RPMI7951 (cell line): ENCODE measurements at places on chromosomes 3 and 15. TPM values are rescaled to one million over a fixed set of nuclear protein-coding genes. Genes with fewer than 3 reads are reported as not detected.

NPAP1 gene
- total RNA-seq, result not detected in 2 replicates

DNA sequence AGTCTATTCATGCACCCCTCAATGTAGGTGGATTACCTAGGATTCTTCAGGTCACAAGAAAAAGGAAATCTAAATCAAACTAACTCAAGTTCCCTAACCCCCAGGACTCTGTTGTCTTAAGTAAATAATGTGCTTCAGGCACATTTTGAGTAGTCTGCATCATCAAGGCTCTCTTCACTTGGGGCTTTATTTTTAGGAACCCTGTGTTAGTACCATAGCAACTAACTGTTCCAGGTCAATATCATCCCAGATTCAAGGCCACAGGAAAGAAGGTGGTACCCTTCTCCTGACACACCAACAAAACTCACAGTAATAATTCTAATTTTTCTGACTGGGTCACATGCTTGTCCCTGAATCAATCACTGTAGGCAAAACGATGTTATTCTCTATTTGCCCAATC is 218.1 kb downstream of the MAGI1 start:
- no peak for DNase-seq

GREM1 gene
- total RNA-seq, result 68.1 and 79.4 TPM in 2 replicates

- DNase-seq, result peak; percentile 85
These were observed 680 bp downstream of the GOLIM4 start for GRCh38 chr3:168094877-168095610.

GRCh38 chr3:188052169-188053035 is 101.6 kb upstream of the LPP start:
- DNase-seq, result peak; percentile 88

JMJD7 gene
- 5.3 and 7.8 TPM in 2 replicates for total RNA-seq

SEMA5B gene
- not detected in 2 replicates for total RNA-seq

DNA sequence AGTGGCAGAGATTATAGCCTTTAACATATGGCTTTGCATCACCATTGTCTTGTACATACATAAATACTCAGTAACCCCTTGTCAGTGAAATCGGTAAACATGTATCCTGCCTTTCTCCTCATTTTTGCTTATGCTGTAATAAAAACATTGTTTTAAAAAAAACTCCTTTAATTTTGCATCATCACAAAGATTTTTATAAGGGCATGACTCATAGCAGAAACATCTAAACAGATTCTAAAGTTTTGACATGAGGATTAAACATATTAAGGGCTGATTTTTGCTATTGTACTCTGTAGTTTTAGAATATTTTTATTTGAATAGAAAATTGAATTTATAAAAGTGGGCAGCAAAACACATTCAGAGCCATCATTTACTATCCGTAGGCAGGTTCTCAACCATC is 275.9 kb downstream of the ZIC4 start:
- DNase-seq, result no peak

GPR149 gene
- not detected in 2 replicates for total RNA-seq

GRCh38 chr15:28086175-28086703 is 12.9 kb downstream of the OCA2 start:
- DNase-seq, result peak; percentile 36

DNA sequence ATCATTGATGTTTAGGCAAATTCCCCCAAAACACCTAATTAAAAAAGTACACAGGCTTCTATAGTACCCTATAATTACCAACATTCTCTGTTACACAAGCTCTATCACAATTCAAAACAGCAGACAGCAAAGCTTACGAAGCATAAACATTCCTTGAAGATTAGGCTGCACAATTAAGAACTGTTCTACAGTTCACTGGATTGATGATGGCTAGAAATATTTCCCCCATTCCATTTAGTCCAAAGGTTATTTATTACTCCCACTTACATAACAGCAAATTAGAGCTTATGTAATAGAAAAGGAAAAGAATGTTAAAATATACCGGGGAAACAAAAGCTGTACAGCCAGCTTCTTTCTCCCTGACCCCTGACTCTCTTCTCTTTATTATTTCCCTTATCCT is 49.3 kb downstream of the UACA start:
- no peak for DNase-seq

SLC2A2 gene
- not detected in 2 replicates for total RNA-seq

DNA sequence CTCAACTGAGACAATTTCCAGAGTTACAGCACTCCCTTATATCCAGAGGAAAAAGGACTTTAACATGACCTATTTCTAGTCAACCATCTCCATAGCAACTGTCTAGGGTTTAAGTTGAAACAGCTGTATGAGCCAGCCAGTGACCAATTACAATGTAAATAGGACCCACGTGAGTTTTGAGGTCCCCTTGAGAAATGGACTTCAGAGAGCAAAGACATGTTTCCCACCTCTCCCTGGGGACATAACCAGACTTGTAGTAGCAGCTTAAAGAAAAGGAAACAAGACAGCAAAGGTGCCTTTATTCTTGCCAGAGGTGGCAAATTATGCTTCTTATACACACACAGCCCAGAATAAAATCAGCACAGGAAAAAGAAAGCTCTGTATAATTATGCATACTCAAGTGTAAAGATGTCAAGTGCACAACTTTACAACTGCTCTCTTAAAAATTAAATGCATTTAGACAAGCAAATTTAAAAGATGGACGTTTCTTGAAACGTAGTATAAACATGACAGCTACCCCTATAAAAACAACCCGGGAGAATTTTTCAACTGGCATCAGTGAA is 40.2 kb downstream of the SUMF1 start:
- DNase-seq, result peak; percentile 84

GRCh38 chr3:172709774-172710663 is 848 bp downstream of the NCEH1 start:
- DNase-seq, result peak; percentile 59

DNA sequence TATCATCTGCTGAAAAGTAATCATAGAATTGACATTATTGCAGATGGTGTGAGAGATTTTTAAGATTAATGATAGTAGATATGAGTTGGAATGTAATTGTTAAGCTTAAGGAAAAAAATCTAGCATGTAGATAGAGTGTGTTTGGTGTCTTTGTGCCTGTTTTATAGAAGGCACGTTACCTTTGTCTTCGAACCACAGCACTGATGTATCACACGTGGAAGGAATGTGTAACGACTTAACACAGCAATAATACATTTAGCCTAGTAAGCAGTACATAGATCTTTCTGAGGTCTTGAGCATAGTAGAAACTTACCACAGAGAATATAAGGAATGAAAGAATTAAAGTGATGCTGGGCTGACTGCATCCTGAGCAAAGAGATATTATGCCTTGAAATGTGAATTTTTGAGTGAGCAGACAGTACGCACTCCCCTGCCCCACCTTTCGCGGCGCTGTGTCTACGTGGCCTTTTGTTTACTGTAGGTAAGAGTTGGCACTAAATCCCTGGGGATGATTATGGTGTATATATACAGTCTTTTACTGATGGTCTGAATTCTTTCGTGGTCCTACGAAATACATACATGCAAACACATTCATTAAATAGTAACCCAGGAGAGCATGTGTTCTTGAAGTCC is 217.6 kb upstream of the TOPAZ1 start:
- DNase-seq, result no peak

CHRNB4 gene
- not detected in 2 replicates for total RNA-seq

- DNase-seq, result no peak
These were observed 14.2 kb downstream of the ZNF80 start for GRCh38 chr3:114223143-114223542.

DNA sequence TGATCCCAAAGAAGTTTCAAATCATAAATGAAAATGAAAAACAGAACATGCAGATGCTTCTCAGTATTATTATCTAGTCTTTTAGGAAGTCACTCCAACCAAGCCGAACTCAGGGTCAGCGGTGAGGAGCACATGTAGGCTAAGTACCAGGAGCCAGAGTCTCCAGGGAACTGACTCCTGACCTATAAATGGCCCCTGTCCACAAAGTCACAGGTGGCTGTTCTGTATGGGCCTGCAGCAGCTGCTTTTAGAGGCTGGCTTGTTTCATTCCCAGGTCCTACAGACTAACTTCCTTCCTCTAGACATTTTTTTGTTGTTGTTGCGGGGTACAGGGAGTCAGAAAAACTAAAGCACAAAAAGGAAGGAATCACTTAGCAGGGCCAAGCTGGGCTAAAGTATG is 54.6 kb downstream of the DAPK2 start:
- DNase-seq, result no peak

- no peak for DNase-seq
These were observed 26.8 kb downstream of the KLHDC8B start for GRCh38 chr3:49198161-49198560.

GRCh38 chr3:13281507-13282357 is 138.4 kb downstream of the NUP210 start:
- no peak for DNase-seq

TNFSF10 gene
- total RNA-seq, result 8.3 and 11.7 TPM in 2 replicates

- no peak for DNase-seq
These were observed 87.2 kb downstream of the SNRK start for GRCh38 chr3:43373560-43373928.

GP5 gene
- total RNA-seq, result not detected in 2 replicates

TLR9 gene
- total RNA-seq, result not detected in 2 replicates

- peak; percentile 75 for DNase-seq
These were observed 63.2 kb downstream of the HCN4 start for GRCh38 chr15:73305331-73306211.

- no peak for DNase-seq
These were observed 116.7 kb upstream of the CGNL1 start for GRCh38 chr15:57259568-57260040.

GRCh38 chr3:107855710-107856109 is 235.1 kb downstream of the CD47 start:
- DNase-seq, result peak; percentile 59

COLQ gene
- total RNA-seq, result 0.29 and 0.48 TPM in 2 replicates

DNA sequence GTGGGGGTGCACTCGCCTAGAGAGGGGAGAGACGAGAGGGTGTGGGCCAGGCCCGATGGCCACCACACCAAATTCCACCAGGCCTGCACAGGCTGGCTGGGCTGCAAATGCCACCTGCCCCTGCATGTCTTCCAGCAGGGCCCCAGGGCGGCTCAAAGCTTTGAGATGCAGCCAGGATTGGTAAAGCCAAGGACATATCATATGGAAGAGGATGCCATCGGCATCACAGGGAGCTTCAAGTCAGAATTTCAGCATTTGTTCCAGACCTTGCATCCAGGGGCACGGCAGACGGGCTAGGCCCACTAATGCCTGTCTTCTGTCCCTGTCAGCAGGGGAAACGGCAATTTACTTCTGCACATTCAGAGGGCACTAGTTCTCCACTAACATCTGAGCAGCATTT is 97.8 kb downstream of the NUP210 start:
- DNase-seq, result no peak

GRCh38 chr15:31482122-31482922 is 155.7 kb downstream of the KLF13 start:
- no peak for DNase-seq

GRCh38 chr3:15342945-15343344 is 10.6 kb upstream of the SH3BP5 start:
- DNase-seq, result no peak

DNA sequence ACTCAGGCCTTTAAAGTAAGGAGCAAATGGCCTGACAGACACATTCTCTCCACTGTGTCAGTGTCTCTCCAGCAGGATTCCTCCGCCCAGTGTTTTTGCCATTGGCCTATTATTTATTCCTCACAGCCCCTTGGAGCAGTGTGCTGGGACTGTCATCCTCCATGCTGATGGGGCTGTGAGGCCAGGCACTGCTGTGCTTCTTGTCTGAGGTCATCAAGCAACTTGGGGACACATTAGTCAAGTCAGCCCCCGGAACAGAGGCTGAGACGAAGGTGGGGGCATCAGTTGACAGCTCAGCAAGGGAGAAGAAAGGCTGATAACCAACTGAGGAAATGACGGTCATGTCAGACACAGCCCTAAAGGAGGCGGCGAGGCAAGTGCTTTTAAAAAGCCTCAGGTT is 67.4 kb downstream of the XXYLT1 start:
- DNase-seq, result no peak

- DNase-seq, result no peak
These were observed 49.2 kb upstream of the LRRFIP2 start for GRCh38 chr3:37223576-37223975.

GRCh38 chr3:149315694-149316093 is 17.7 kb downstream of the TM4SF18 start:
- no peak for DNase-seq

- no peak for DNase-seq
These were observed 242.2 kb upstream of the CHRNA7 start for GRCh38 chr15:31788104-31788503.

RPP14 gene
- total RNA-seq, result 15.3 and 18.2 TPM in 2 replicates

- no peak for DNase-seq
These were observed 20.0 kb downstream of the PRKCD start for GRCh38 chr3:53181024-53181371.

C3orf85 gene
- total RNA-seq, result not detected in 2 replicates

GRCh38 chr3:48564022-48564421 is 441 bp upstream of the UCN2 start:
- peak; percentile 96 for DNase-seq

DNA sequence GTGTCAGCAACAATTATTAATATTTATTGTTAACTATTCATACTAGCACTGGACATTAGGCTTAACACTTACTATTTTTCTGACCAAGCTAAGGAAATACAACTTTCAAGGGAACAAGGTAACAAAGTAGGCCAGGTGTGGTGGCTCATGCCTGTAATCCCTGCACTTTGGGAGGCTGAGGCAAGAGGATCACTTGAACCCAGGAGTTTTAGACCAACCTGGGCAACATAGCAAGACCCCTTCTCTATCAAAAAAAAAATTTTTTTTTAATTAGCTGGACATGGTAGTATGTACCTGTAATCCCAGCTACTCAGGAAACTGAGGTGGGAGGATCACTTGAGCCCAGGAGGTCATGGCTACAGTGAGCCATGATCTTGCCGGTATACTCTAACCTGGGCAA is 131.7 kb downstream of the RBPMS2 start:
- no peak for DNase-seq

DNA sequence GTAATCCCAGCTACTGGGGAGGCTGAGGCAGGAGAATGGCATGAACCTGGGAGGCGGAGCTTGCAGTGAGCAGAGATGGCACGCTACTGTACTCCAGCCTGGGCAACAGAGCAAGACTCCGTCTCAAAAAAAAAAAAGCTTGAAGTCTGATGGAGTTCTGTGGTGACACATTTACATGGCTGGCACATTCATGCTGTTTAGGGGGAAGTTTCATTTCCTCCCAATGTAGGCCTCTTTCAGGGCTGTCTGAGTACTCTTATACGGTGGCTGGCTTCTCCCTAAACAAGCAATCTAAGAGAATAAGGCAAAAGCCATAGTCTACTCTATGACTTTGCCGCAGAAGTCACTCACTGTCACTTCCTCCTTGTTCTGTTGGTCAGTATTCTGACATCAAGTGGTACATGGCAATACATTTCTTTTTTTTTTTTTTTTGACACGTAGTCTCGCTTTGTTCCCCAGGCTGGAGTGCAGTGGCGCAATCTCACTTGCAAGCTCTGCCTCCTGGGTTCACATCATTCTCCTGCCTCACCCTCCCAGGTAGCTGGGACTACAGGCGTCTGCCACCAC is 41.2 kb downstream of the OIP5 start:
- no peak for DNase-seq

DNA sequence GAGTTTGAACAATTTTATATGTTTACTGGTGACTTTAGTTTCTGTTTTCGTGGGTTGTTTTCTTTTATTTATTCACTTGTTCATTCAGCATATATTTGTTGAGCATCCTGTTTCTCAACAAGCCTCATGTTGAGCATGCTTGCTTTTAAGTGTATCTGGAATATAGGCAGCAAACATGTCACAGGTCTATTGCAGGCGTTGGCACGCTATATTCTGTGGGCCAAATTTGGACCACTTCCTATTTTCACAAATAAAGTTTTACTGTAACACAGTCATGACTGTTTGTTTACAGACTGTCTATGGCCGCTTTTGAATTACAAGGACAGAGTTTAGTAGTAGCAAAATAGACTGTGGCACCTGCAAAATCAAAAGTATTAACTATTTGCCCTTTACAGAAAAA is 89.6 kb downstream of the THRB start:
- DNase-seq, result no peak

SCN11A gene
- total RNA-seq, result not detected in 2 replicates

IMPG2 gene
- total RNA-seq, result under 0.01 TPM in 2 replicates
